Bronchial epithelial cell (primary cell): ENCODE measurements at places on chromosomes 2 and 18. TPM values are rescaled to one million over a fixed set of nuclear protein-coding genes. Genes with fewer than 3 reads are reported as not detected.

The TRABD2A gene
- total RNA-seq, result 0.64 and 1.3 TPM in 2 replicates

DNA sequence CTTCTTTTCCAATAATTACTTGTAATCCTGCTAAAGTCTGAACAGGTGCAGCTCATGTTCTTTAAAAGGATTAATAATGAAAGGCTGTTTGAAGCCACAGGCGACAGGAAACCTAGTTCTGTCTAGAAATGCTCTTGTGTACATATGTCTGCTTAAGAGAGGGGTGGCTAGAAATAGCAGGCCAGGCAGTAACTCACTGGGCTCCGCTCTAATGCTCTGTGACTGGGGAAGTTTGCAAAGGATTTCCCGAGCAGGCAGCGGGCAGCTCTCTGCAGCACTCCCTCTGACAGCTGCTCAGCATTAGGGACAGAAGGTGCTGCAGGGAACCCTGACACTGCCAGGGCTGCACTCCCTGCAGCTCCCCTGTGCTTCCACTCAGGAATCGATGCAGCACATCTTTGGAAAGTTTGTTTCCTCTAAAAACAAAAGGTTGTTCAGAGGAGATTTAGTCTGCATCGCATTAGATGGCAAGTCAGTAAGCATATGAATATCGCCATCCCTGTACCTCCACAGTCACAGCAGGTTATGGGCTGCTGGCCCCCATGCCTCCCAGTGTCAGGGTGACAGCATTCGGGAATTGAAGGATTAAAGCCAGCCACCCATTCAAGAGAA is 33.1 kb upstream of the TTC39C start:
- no peak for DNase-seq

- no peak for DNase-seq
Observed at GRCh38 chr2:200211643-200212042, 94.8 kb upstream of the SPATS2L start.

GRCh38 chr2:186848873-186849578 is at the start of gene ZSWIM2:
Gene ZSWIM2 (minus strand): TSS chr2:186849170. CDS start chr2:186849130, 40 bp downstream.
- peak; percentile 92 for DNase-seq

- no peak for DNase-seq
Observed at GRCh38 chr18:32879497-32879896, 106.7 kb upstream of the KLHL14 start.

- peak; percentile 96 for DNase-seq
Observed at GRCh38 chr2:144099780-144100377, 420.0 kb downstream of the ZEB2 start.

- no peak for DNase-seq
Observed at GRCh38 chr2:226835420-226835795, 446 bp upstream of the RHBDD1 start.

GRCh38 chr18:13280070-13280795 is 61.7 kb downstream of the LDLRAD4 start:
- no peak for DNase-seq

DNA sequence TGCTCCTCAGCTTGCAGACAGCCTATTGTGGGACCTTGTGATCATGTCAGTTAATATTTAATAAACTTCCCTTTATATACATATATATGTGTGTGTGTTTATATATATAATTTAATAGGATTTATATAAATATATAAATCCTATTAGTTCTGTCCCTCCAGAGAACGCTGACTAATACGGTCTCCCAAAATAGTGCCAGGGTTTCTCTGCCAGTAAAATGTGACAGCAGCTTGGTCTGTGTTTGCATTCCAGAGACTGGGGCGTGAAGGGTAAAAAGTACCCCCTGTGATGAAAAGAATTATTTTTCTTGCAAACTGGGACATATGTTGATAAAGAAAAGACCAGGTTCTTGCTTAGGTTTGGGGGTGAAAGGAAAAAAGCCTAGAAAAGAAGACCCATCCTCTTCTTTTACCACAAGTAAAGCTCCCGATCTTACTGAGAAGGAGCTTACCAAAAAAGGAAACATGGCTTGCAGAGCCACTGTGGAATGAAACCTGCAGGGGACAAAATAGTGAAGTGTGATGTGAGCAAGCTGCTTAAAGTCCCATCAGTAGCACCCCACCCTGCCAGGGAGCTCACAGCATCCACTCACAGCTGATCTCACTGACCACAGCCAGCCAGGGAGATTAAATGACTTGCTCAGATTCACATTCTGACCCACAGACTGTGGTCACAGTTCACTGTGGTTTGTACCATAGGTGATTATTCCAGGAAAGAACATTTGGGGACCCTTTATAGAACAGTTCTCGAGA is 110.9 kb upstream of the RMP24 start:
- peak; percentile 42 for DNase-seq

DNA sequence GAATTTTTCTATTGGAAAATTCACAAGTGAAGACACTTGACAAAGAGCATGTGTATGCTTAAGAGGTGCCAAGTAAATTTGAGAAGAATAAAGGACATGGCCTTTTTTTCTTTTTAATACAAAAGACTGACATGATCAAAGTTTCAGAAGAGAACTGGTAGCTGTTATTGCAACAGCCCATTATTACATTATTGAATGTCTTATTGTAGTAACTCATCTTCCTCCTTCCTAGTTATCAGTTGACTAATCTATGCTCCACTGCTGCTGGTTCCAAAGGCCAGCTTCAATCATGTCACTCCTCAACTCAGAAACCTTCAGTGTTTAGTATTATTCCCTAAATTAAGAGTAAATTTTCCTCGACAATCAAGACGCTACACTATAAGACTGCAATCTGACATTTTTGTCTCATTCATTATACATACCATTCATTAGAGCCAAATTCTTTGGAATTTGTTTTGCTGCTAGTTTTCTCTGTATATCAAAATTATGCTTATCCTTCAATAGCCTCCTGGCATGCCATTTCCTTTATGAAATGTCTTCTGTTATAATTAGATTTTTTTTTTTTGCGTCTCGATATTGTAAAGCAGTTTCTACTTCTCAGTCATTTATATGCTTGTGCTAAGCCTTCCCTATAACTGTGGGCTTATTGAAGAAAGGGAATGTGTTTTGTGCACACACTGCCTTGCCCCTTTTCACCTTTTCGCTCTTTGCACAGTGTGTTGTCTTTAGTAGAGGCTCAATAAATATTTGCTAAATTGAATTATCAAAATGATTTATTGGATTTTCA is 27.9 kb downstream of the ITGA4 start:
- no peak for DNase-seq

DNA sequence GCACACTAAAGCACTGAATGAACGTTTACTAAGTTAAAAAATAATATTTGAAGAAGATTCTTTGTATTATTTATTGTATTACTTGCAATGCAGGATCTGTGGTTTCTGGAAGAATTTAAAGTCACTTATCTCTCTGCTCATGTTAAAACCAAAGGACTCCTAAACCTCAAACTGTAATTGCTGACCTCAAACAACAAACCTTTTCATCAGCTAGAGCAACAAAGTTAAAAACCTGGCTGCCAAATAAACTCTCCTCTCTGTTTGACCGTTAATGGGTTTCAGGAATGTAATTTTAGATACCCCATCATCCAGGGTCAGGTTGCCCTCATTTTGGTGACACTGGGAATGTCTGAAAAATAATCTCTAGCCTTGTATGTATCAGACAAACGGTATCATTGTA is 239.1 kb downstream of the TGIF1 start:
- DNase-seq, result no peak

DNA sequence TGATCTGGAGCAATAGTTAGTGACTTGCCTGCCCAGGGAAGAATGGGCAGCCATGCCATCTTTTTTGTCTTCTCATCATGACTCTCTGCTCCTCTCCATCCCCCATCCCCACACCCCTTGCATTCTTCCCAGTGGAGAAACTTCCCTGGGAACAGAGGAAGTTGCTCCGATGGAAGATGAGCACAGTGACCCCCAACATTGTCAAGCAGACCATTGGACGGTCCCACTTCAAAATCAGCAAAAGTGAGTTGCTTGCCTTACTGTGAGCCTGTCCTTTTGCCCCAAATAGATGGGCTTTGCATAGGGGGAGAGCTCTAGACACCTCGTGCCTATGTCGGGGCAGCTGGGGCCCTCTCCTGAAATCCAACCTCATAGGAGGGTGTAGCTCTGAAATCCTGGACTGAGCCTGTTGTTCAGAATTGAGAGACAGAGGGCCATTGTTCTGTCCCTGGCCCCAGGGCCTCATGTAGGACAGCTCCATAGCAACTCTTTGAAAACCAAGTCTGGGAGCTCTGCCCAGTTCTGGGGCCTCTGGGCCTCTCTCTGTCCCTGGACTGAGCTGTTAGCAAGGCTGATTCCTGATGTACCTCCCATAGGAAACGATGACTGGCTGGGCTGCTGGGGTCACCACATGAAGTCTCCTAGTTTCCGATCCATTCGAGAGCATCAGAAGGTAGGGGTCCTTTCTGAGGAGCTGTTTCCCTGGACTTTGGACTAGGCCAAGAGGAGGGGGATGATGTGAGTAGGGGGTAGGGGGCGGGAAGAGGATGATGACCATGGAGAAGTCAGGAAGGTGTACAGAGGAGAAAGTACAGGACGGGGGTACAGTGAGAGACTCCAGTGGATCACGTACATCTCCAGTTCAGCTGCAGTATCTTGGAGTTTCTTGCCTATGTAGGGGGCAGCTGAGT is 35.2 kb downstream of the TTLL4 start:
- DNase-seq, result no peak

DNA sequence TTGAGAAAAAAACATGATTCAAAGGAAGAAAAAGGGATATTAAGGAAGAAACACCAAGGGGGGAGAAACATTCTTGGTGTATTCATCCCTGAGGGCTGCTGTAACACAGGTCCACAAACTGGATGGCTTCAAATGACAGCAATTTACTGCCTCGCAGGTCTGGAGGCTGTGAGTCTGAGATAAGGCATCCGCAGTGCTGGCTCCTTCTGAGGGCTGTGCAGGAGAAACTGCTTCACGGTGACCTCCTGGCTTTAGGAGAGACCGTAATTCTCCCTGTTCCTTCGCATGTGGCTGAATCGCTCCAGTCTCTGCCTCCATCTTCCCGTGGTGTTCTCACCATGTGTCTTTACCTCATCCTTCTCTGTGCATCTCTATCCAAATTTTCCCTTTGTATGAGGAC is 490.7 kb downstream of the EIPR1 start:
- no peak for DNase-seq

GRCh38 chr18:32048507-32049091 is 30.0 kb downstream of the RNF125 start:
- peak; percentile 4 for DNase-seq
